ENCODE measurements at places on chromosomes 3 and 15.

DNA sequence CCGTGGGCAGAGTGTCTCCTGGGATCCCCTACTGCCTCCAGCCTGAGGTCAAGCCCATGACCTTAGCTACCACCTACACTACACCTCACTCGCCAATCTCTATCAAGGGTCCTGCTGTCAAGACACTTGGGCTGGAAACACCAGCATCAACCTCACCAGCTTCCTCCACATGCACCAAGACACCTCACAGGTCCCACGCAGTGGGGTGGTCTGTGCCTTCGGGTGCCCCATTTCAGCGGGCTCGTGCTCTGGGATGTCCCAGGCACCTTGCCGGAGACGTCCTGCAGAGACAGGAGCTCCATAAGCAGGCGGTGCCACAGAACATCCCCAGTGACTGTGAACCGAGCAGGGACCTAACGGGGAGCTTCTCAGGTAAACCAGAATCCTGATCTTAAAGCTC lies 20.0 kb downstream of the CYFIP1 start:
- DNase-seq = no peak

- DNase-seq = no peak
Observed at GRCh38 chr3:50352781-50353180, 2.1 kb downstream of the CYB561D2 start.

DNA sequence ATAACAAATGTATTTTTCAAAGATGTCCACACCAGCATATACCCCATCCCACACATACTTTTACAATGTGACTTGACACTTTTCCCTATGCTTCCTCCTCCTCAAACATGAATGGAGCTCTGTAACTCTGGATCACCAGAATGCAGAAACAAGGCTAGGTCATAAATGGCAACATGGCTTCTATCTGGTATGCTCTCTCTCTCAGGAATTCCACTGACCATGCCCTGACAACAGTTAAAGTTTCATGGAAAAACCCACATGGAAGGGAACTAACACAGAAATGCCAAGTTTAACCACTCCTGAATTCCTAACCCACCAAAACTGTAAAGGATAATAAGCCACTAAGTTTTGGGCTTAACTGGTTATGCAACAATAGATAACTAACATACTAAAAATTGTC lies 19.9 kb downstream of the MYO9A start:
- no peak for DNase-seq

DNA sequence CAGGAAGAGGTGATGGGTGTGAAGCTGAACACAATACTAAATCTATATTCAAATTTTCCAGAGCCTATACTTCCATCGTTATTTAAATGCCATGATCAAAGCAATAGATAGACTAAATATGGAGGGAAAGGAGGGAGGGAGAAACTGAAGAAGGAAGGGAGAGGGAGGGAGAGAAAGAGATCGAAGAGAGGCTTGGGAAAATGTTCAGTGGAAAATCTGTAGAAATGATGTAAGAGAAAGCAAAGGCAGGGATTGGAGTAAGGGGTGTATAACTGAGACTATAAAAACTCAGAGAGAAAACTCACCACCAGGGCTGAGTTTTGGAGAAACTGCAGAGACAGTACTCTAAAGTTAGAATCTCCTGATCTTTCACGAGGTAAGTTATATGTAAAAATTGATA lies at the start of gene OSTN:
Gene OSTN, plus strand, starts transcription at position 310 of the 400 bp plus-strand sequence. CDS start 13,292 bp downstream, outside the sequence.
- no peak for DNase-seq

GRCh38 chr3:119099785-119100184 lies 46.2 kb upstream of the TEX55 start:
- DNase-seq = no peak
